Upper lobe of right lung (tissue), 1 donor: ENCODE measurements at places on chromosomes 7 and 10.

- DNase-seq, result no peak
These were observed at the start of gene CCDC3 for GRCh38 chr10:13001041-13001886. Gene CCDC3, minus strand, starts transcription at chr10:13001713. Its CDS starts 143 bp downstream, at chr10:13001570.

GRCh38 chr10:111455776-111456426 is 379.1 kb downstream of the ADRA2A start:
- DNase-seq, result no peak

DNA sequence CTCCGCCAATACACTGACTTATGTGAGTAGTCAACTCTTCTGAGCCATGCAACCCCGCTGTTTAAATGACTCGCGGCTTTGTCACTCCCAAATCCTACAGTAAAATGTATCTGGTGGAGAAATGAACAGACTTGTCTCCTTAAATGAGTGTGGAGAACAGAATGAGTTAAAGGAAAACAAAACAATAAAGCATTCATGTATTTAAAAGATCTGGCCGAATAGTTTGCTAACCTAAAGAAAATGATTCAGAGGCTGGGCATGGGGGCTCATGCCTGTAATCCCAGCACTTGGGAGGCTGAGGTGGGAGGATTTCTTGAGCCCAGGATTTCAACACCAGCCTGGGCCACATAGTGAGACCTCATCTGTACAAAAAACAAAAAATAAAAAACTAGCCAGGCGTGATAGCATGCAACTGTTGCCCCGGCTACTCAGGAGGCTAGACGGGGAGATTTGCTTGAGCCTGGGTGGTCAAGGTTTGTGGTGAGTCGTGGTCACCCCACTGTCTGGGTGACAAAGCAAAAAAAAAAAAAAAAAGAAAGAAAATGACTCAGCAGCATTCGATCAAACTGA is 86.5 kb upstream of the PFKP start:
- no peak for DNase-seq

DNA sequence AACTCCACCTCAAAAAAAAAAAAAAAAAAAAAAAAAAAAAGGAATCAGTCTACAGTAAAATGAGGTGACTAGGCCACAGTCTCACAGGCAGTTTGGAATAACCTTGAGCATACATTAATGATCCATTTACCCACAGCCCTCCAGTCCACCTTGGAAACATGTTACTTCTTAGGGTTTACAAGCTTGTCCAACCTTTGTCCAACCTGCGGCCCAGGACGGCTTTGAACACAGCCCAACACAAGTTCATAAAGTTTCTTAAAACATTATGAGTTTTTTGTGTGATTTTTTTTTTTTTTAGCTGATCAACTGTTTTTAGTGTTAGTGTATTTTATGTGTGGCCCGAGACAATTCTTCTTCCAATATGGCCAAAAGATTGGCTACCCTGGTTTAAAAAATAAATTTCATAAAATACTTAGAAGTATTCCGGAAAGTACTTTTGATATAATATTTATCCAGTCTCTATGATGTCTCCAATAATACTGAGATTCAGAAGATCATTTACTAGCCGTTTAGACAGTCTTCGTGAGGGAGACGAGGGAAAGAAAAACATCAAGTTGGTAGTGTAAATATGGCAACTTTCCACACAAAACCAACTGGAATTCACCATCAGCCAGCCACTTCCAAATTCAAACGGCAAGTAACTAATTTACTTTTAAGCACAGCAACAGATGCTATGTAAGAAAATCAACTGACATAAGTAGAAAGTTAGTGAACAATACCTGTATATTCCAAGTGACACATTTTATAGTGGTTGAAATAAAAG is 9.9 kb downstream of the BAZ1B start:
- DNase-seq, result no peak

GRCh38 chr7:55387062-55387965 is 22.2 kb downstream of the LANCL2 start:
- DNase-seq, result no peak

DNA sequence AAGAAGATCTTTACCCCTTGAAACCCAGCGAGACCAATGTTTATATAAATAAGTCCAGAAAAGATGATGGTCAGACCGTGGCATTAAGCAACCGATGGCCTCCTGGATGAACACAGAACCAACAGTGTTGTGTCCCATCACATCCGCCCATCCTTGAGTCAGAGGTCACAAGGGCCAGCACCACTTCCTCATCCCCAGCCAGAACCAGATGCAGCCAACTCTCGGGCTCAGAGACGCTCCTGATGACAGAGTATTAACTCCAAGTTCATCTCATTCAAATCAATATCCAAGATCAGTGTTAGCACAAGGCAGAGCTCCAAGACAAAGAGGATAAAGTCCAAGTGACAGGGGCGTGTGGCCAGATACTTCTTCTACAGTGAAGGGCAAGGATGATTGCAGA is 63.5 kb downstream of the FAM53B start:
- peak; percentile 79 for DNase-seq

GRCh38 chr10:48771234-48771633 is 86.6 kb downstream of the WDFY4 start:
- DNase-seq, result no peak

- no peak for DNase-seq
These were observed 6.7 kb upstream of the MGAM2 start for GRCh38 chr7:142104550-142105527.

- DNase-seq, result no peak
These were observed 596.4 kb upstream of the GHITM start for GRCh38 chr10:83542774-83543411.
